ENCODE measurements at places on chromosomes 6 and 20.

DNA sequence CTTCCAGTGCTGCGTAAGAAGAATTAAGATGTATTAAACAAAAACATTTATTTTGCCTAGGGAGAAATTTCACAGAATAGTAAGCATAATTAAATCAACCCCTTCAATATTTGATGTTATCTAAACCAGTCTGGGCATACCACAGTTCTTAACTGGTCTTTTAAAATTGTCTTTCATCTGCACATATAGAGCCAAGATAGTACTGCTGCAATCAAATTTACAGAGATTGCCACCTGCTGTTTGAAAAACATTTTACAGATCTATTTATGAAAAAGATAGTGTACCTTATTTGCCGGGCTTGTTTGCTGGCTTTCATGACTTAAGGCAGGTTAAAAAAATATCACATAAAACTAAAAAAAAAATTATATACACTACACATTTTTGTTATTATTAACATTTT lies 323.2 kb downstream of the ADGRB3 start:
- DNase-seq: peak; percentile 27

GRCh38 chr6:98821756-98822405 lies 12.5 kb upstream of the POU3F2 start:
- DNase-seq: no peak

DNA sequence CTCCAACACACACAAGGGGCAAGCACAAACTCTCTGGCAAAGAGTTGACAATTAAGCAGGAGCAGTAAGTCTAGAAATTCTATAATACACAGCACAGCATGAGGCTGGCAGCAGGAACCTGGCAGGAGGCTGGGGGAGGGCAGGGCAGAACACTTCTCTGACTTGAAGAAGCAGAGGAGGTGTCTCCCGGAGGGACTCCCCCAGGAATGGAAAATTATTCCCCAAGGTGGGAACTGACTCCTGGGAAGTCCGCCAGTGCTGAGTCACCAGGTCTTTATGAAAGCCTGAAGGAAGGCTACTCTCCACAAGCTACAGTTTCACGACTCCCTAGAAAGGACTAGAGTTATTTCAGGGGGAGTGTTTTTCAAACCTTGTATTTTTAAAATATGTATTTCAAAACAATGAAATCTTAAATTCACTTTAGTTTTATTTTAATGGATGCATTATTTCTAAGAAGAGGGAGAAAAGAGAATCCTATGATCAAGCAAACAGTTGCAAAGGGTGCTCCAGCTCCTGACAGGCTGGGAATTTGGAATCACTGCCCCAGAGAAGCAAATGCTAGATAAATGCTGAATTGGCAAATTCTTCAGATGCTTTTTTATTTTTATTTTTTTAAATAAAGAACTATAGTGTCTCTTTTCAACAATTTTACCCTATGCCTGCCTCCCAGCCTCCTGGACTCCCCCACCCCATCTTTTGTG lies 192.8 kb downstream of the LY86 start:
- DNase-seq: peak; percentile 95

GRCh38 chr6:170181338-170181690 lies 109.6 kb downstream of the DLL1 start:
- no peak for DNase-seq

- no peak for DNase-seq
These were observed 333.6 kb downstream of the BTBD9 start for GRCh38 chr6:38305995-38306681.

Measured in renal cortical epithelial cell (primary cell).